Ovary (tissue), 10 donors: ENCODE measurements at places on chromosomes 4 and X. TPM values are rescaled to one million over a fixed set of nuclear protein-coding genes. Genes with fewer than 3 reads are reported as not detected.

DNA sequence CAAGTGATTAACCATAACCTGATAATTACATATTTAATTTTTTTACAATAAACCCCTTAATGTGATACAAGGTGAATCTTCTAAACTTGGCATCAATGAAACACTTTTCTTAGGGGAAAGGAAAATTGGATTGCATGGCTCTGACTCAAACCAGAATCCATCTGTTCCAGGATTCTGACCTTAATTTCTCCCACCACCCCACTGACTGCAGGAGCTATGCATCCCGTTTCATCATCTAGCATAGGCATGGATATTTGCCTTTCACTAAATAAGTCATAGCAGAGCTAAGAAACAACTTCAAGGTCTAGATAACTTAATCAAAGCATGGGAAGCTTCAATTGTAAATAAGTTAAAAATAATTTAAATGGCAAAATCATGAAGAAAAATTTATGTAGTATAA lies 156.3 kb downstream of the BTC start:
- no peak for DNase-seq

DNA sequence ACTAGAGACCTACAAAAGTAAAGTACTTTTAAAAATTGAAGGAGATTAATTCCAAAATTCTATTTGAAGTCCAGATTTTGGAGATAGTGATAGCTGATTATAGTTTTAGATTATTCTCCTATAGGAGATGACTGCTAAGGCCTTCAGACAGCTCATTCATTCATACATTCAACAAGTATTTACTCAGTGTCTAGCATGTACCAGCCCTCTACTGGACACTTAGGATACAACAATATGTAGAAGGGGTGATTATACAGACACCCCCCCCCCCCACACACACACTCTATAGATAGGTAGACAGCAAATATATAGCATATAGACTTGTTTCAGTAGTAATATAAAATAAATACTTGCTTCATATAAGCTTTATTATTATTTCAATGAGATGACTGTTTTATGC lies 60.4 kb upstream of the TAF9B start:
- DNase-seq: no peak

DNA sequence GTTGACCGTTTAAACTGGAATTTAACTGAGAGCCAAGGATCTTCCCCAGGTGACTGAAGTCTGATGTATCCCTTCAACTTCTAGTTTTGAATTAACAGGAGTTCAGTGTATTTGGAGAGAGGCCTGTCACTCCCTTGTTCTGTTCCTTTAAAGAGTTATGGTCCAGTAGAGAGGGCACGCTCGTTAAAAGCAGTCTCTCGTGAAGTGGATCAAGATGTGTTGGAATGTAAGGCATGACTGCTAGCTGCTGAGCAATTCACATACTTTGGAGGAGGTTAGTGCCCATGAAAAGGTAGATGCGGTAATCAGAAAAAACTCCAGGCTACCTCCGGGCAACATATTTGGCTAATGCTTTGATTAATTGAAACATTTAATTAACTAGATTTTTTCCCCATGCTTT lies 65.7 kb downstream of the SHROOM2 start:
- no peak for DNase-seq

DNA sequence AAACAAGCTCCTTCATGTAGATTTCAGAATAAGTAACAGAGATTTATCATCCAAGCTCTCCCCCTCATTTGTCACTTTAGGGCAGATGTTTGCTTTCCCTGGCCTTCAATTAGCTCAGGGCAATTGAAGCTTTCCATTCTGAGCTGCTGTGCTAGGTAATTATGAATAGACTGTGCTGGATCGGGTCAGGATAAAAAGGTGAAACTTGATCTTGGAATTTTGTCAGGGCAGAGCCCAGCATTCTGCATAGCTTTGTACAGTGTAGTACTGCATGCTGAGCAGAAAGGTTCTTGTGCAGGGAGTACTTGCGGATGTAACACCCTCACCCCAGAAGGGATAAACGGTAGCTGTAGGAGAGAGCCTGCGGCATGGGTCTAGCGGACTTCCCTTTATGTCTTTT lies 64.0 kb upstream of the CLDN34 start:
- DNase-seq: no peak

- peak; percentile 27 for DNase-seq
Measured at GRCh38 chrX:24242649-24243175, 71.2 kb downstream of the SUPT20HL2 start.

DNA sequence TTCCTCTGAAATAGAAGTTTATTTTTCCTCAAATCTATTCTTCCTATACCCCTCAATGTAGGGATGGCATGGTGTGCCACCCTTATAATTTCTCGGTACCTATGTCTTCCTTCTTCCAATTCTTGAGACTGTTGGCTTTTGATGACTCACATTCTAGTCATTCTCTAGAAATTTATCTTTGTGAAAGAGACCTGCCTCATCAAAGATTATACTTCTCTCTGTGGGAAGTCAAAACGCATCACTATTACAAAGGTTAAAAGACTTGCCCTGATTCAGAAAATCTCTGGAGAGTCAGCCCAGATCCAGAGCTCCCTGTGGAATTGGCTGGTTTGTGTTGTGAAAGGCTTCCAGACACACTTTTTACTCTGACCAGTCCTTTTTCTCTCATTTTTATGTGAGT lies 65.9 kb upstream of the FSTL5 start:
- DNase-seq: no peak

DNA sequence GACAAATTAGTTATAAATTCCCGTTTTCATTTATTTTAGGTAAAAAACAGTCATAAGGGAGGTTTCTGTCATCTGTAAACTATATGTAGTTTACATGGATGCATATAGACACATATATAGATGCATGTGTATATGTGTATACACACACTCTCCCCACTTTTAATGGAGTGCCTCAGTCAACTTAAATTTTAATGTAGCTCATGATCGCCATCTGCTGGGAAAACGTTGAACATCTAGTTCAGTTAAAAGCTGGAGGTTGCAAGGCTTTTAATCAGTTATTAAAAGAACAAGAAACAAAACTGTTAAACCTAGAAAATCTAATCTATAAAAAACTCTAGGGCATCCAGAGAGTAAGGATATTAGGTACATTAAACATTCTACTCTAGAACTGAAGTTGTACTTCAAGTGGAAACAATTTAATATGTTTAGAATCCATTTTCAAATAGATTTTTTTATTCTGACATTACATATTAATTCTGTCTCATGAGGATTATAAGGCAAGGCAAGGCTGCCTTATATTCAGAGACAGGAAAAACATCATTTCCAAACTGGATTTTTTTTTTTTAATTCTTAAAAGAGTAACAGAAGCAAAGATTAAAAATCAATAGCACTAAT lies 122.6 kb downstream of the SHISA3 start:
- no peak for DNase-seq

DNA sequence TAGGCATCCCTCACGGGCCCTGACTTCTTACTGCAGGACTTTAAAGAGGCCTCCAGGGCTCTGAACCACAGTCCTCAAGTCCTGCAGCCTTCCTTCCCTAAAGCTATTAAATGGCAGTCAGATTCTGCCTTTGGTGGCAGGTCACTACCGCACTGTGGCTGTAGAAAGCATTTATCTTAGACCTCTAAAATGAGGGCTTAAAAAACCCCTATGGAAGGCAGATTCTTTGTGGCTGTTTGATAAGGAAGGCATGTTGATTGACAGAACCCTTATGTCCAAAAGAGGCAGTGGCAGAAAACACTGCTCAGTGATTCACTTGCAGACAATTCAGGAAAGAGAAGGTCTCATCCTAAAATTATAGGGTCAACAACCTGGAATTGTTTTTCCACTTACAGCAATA lies 79.2 kb downstream of the FBXL5 start:
- DNase-seq: no peak

DNA sequence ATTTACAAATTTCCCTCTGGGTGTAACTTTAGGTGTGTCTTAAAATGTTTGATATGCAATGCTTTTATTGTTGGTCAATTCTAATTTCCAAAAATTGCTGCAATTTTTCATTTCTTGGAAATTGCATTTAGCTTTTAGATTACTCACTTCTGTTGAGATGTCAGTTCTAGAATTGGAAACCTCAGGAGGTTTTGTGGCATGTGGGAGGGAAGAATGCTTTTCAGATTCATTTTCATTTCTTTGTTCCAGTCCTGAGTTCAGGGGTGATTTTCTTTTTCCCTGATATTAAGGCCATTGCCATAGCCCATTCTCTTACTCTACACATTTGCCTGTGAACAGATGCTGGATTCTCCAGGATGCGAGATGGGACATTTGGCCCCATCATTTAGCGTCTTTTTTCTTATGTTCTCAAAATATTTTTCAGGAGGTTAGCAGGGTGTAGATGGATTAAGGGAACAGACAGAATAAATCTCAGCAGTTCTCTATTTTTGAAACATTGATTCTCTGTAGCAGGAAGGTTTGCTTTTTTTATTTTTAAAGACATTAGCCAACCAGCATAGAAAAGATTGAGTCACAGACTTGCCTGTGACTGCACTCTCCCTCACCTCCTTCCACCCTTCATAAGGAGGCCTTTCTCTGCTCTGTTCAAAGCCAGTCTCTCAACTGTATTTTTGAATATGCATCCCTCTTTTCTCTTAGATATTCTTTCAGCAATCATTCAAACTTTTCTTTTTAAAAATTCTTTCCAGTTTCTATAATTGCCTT lies 238.4 kb upstream of the ANXA3 start:
- DNase-seq: no peak

- DNase-seq: no peak
Measured at GRCh38 chrX:54180403-54180802, 2.7 kb downstream of the FAM120C start.

- no peak for DNase-seq
Measured at GRCh38 chr4:121943941-121944340, 7.9 kb downstream of the TRPC3 start.

GRCh38 chr4:7263166-7263565 lies 70.8 kb downstream of the SORCS2 start:
- no peak for DNase-seq

WDR17 gene
- 4.4 TPM for total RNA-seq

NPFFR2 gene
- total RNA-seq: not detected

HERC5 gene
- 19.4 TPM for total RNA-seq
